Stimulated activated CD4-positive, alpha-beta T cell treated with anti-CD3 and anti-CD28 coated beads, Interleukin-12 subunit alpha, Interleukin-12 subunit beta, amount 100 ng/mL, for 48 hours (primary cell): ENCODE measurements at places on chromosomes 2 and 18.

DNA sequence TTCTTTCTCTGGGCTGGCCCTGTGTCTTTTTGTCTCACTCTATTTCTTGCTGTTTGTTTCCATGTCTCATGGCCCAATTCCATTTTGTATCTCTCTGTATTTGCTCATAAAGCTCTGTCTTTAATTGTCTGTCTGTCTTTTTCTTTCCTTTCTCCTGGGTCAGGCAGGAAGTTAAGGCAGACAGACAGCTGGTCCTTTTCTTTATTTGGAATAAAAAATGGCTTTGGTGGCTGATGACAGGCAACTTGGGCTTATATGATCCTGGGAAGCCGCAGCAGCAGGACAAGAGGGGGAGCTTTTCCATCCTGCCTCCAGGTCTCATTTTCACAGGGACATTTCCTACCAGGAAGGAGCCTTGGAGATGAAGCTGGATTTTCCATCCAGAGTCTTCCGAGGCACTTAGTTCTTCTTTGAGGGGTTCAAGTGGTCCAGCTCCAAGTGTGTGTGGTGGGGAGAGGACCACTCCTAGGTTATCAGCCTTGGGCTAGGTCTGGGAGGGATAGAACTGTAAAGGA is 138.7 kb downstream of the TDRD15 start:
- no peak for DNase-seq

GRCh38 chr2:151363709-151364108 is 6.3 kb downstream of the TNFAIP6 start:
- DNase-seq: no peak

GRCh38 chr2:155310589-155310988 is 612.1 kb downstream of the KCNJ3 start:
- DNase-seq: no peak

GRCh38 chr2:20125164-20125563 is 73.7 kb upstream of the LAPTM4A start:
- DNase-seq: no peak

DNA sequence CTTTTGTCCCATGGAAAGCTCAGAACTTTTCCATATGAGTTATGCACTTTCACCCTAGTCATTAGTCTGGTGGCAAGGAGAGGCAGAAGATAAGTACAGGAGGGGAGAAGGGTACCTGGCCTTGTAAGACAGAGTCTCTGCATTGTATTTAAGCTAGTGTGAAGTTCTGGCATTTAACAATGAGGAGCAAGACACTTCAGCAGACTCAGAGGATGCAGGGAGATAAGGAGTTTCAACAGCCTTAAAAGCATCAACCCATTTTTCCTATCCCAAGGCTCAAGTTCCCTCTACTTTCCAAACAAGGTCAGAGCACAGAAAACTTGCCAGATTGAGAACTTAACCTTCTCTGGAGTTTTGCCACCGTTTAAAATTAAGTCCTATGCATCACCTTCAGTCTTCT is 348.2 kb upstream of the VRK2 start:
- no peak for DNase-seq

- no peak for DNase-seq
These were observed 10.2 kb downstream of the NAGK start for GRCh38 chr2:71078624-71079023.

DNA sequence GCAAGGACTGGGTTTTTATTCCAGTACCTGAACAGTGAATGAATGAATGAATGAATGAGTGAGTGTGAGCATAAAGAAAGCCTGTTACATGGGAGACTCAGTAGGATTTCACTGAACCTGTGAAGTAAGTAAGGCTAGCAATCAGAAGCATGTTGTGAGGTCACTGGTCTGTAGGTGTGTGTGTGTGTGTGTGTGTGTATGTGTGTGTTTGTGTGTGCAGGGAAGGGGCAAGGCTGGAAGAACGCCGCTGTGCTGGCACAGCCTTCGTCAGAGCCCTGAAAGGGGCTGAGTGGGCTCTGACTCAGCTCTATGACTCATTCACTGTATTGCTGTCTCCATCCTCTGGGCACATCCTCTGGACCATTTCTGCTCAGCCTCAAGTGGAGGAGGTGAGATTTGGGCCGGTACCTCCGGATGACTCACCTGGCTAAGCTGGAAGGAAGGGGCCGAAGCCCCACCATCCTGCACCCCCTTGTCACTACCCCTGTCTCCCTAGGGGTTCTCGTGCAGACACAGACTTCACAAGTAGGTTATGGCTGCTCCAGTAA is 51.4 kb upstream of the MRPL33 start:
- peak; percentile 52 for DNase-seq

DNA sequence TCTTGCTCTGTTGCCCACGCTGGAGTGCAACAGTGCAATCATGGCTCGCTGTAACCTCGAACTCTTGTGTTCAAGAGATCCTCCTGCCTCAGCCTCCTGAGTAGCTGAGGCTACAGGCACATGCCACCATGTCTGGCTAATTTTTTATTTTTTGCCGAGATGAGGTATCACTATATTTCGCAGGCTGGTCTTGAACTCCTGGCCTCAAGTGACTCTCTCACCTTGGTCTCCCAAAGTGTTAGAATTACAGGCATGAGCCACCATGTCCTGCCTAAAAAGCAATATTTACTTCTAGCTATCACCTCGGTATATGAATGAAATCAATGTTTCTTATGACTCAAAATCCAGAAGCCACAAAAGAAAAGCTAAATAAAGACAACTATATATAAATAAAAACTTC is 2.2 kb downstream of the BUB1 start:
- no peak for DNase-seq

DNA sequence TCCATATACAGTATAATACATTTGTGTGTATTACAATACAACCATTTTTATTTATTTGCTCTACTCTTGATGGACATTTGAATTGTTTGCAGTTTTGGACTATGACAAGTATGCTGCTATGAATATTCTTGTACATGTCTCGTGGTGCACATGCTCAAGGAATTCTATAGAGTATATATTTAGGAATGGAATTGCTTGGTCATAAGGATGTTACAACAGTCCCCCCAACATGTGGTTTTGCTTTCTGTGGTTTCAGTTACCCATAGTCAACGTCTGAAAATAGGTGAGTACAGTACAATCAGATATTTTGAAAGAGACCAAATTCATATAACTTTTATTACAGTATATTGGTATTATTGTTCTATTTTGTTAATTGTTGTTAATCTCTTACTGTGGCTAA is 24.1 kb upstream of the PLEKHM3 start:
- DNase-seq: no peak

GRCh38 chr2:128628996-128629395 is 310.3 kb upstream of the HS6ST1 start:
- no peak for DNase-seq

DNA sequence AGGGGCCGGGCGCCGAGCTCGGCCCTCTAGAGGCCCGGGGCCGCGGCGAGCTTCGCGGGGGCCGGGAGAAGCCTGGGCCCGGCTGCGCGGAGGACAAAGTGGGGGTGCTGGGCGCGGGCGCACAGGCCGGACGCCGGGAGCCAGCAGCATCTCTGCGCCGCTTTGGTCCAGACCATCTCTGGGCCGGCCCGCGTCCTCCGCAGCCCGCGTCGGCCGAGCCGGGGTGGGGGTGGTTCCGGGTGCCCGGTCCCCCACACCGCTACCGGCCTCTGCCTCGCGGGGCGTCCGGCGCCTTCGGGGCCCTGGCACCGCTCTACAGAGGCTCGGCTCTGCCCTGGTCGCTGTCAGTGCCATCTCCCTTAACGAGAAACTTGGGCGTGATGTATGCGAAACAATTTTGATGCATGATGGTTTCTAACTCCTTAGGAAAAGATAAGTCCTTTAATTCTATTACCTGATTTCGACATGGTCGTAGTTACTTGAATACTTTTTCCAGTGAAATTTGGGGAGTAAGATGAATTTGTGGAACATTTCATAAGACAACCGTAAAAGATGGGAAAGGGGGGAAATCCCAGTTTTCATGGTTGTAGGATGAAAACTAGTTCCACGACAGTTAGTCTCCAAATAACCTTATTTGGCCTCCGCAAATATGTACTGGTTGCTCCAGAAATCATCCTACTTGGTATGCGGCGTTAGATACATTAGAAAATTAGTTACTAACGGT is 562 bp downstream of the TWSG1 start:
- peak; percentile 25 for DNase-seq

- no peak for DNase-seq
These were observed 111.8 kb upstream of the SLC35G4 start for GRCh38 chr18:11497585-11497984.

DNA sequence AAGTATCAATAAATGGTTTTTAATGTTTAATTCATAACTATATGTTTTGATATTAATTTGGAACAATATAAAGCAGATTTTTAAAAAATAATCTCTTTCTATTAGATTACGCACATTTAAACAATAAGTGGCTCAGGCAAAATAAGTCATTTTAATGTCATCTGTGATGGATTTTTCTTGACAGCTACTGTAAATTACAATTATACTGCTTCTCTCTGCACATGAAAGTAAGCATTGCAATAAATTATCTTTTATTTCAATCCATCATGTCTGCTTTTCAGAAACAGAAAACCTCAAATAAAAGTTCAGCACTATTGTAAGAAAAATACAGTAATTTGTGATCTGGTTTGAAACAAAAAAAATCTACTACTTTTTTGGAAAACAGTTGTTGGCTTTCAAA is 11.1 kb upstream of the DLX1 start:
- DNase-seq: no peak

GRCh38 chr2:37856101-37856751 is 68.9 kb upstream of the RMDN2 start:
- DNase-seq: no peak

DNA sequence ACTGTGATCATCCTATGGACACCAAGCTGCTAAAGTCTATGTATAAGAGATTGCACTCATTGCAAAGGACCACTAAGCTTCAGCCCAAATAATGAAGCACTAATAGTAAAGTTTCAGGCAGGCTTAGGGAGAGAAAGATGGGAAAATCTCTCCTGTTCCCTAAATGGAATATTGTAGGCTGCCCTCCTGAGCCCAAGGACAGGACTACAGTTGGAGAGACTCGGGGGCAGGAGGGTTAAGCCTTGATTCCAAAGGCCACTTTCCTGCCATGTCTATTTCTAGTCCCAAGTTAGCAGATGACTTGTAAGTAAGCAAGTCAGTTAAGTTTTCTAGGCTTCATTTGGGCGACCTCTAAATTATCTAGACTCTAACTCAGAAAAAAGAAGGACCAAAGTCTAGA is 9.0 kb downstream of the TMEM247 start:
- DNase-seq: no peak

DNA sequence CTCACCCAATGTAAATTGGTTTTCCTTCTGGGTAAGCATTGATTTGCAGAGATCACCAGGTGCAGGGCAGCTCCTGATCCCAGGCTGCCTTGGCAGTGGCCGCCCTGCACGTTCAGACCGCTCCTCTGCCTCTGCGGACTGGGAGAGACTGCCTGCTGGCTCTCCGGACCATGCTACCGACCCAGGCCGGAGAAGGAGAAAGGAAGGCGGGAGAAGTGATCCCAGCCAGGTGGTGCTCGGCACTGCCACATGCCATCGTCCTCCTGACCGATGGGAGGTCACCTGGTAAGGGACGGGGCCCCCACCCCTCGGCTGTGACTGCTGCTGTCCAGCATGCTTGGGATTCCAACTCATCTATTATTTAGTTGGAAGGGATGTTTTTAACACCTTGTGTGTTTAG is 108.1 kb upstream of the POU3F3 start:
- no peak for DNase-seq

- DNase-seq: no peak
These were observed 52.2 kb upstream of the TMEM18 start for GRCh38 chr2:729376-729861.

GRCh38 chr2:67991456-67991855 is 71.3 kb downstream of the C1D start:
- DNase-seq: no peak

DNA sequence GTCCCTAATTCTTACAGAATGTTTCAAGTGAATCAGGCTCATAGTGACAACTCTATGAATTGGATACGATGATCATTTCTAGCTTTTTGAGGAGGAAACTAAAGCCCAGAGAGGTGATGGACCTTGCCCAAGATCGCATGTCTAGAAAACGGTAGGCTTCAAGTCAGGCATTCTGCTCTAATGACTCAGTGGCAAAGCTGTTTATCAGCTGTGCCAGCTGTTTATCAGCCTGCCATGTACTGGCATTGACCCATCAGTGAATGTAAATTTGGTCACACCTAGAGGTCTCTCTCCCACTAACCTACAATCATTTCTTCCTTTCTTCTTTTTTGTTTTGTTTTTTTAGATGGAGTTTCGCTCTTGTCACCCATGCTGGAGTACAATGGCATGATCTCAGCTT is 6.1 kb upstream of the DAW1 start:
- DNase-seq: no peak

DNA sequence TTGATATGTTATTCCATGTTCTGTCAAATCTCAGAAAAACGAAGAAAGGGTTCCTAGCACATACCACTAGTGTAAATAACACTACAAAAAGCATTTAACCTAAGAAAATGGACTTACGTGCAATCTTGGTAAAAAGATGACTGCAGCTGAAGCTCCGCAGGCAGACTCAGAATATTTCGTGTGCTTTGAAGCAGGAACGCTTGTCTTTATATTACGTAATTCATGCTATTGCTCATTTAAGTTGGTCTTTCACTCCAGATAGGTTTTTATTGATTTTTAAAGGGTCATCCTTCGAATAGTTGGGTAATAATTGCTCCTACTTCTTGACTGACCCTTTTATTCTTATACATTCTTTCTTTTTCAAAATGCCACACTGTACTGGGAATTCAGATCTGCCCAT is 44.0 kb downstream of the ID2 start:
- DNase-seq: no peak

DNA sequence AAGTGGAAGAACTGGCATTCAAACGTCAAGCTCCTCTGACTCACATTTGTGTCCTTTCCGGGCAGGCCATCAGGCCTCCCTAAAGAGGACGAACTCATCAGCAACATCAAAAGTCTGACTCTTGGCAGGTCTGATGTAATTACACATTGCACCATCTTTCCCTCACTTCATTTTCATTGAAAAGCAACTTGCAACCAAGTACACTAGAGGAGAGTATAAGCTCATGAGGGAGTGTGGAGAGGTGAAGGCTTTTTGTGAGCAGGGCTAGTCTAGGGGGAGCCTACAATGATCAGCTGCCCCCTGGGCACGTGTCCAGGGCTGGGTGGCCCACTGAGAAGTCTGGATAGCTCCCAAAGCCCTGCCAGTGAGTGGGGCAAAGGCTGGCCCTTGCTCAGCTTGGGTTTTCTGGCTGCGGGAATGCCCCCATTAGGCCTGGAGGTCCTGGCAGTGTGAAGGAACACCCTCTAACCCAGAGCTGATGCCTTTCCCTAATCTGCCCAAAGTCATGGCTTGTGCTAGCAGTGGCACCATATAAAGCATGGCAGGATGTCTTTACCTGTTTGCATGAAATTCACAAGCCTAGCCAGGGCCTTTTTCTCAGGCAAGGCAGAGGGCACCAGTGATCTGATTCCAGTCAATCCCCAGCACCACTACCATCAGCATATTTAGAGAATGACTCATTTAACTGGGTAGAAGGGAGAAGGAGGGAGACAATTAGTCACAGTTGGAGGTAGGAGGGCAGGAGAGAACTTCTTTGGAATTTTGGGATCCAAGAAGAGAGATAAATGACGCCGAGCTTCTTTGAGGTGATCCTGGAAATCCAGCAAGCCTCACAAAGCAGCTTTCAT is 8.5 kb upstream of the DAW1 start:
- DNase-seq: no peak
